ENCODE measurements at places on chromosomes 16 and 17.

- DNase-seq: no peak
These were observed 23.2 kb upstream of the CYTH1 start for GRCh38 chr17:78805301-78805700.

GRCh38 chr16:17598968-17599367, 128.2 kb upstream of the XYLT1 start:
- no peak for DNase-seq

DNA sequence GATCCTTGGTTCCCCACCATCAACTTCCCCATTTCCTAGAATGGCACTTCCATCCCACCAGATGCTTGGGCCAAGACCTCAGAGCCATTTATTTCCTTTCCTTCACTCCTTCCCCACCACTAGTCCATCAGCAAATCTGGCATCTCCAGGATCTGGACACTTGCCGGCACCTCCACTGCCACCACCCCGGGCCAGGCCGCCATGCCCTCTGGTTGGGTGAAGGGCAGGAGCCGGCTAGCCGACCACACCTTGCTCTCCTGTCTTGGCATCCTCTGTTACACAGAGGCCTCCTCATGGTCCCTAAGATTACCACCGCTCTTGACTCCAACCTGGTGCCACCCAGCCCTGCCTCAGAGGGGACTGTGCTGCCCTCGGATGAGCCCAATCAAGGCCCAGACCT, 104.5 kb downstream of the RMI2 start:
- DNase-seq: no peak

GRCh38 chr16:62720651-62721050, 684.4 kb upstream of the CDH8 start:
- no peak for DNase-seq

DNA sequence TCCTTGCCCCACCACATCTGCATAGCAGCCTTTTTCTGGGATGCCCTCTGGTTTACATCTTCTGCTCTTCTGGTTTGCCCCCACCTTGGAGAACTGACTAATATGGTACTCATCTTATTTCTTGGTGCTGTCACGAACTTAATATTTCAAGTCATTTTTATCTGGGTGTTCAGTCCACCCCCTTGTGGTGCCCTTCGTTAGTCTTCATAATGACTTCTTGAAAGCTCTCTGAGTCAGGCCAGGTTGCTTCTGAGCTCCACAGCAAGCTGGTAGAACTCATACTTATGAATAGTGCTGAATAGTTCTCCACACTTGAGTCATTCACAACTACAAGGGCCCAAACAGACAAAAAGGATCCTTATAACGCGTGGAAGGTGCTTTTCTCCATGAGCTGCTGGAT, 35.8 kb upstream of the TEKT3 start:
- DNase-seq: no peak

- no peak for DNase-seq
These were observed 85.3 kb upstream of the NSRP1 start for GRCh38 chr17:30031214-30031869.

- no peak for DNase-seq
These were observed 78.5 kb upstream of the ELAC2 start for GRCh38 chr17:13096291-13096690.

DNA sequence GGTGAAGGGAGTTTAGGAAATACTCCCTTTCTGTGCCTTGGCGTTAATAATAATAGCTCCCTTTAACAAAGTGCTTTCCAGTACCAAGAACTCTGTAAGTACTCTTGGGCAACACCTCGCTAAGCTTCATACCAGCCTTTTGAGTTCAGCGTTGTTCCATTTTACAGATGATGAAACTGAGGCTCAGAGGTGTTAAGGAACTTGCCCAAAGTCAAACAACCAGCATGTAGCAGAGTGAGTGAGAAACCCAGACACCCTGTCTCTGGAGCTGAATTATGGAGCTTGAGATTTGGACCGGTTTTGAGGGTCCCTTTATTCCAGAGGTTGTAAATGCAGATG, 607 bp downstream of the KATNIP start:
- DNase-seq: no peak

- no peak for DNase-seq
These were observed 11.5 kb upstream of the P2RX1 start for GRCh38 chr17:3927628-3928340.

DNA sequence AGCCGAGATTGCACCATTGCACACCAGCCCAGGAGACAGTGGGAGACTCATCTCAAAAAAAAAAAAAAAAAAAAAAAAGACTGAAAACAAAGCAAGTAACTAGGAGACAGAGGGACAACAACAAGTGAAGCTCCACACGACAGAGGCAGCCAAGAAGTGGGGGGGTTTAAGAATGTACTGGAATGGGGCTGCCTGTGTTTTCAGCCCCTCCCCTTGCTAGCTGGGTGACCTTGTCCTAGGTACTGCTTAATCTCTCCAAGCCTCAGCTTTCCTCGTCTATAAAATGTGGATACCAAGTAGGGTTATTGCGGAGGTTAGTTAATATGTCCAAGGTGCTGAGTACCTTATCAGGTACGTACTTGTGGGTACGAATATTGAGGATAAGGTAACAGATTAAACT, 163.8 kb upstream of the CACNG5 start:
- no peak for DNase-seq

DNA sequence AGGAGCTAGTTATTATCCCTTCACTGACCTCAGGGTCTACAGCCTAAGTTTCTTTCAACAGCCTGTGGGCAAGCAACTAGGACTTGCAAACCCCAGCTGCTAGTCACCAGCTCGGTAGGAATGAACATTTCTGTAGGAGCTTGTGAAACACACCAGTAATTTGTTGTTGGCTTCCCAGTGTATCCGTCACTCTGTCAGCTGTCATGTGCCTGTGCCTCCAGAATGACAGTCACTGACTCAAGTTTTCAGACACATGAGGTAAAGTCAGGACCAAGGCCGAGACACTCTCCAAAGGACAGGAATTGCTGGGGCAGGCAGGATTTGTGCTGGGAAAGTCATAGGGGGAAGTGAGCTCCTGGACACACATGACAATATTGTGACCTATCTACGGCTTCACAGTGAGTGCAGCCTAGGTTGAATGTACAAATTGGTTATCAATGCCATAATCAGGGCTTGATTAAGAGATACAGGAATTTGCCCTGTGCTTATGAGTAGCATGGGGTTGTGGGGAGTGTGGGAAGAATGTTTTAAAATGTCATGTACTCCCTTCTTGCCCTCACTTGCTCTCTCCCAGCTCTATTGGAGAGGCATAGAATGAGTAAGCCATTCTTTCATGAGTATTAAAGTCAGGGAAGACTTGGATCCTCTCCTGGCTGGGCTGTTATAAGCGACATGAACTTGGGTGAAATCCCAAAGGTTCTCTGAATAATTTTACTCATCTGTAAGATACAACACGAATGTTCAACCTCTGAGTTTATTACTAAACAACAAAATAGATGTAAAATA, 391.4 kb downstream of the UTP18 start:
- DNase-seq: no peak

DNA sequence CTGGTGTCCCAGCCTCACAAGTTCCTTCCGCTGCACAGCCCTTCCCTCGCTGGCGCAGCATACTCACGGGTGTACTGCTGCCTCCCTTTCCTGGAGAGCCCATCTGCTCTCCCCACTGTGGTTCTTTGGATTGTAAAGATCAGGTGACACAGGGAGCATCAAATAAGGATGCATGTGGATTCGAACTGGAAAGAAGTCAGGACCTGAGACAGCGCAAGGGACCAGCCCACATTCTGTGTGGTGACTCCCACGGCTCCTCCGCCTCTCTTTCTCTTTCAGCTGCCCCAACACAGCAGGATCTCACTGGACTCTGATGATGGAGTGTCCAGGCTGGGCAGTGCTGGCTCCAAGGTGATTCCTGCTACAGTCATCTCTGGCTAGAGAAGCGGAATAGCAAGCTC, 8.1 kb downstream of the LDAF1 start:
- DNase-seq: no peak

DNA sequence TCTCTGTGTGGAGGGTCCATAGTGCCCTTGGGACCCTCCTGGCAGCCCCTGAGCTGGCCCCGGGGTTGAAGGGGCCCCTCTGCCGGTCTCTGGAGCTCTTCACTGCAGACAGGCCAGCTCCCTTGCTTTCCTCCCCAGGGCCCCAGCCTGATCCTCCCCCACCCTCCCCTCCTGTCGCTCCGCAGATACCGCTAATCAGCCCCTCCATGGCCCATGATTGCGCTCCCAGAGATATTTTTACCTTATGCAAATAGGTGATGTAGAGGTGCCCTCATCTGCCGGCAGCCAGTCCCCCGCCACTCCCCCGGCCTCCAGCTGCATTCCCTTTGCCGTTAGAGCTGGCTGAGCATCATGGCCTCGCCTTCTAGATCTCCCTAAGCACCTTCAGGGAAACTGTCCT, 9.2 kb downstream of the MMP15 start:
- no peak for DNase-seq

DNA sequence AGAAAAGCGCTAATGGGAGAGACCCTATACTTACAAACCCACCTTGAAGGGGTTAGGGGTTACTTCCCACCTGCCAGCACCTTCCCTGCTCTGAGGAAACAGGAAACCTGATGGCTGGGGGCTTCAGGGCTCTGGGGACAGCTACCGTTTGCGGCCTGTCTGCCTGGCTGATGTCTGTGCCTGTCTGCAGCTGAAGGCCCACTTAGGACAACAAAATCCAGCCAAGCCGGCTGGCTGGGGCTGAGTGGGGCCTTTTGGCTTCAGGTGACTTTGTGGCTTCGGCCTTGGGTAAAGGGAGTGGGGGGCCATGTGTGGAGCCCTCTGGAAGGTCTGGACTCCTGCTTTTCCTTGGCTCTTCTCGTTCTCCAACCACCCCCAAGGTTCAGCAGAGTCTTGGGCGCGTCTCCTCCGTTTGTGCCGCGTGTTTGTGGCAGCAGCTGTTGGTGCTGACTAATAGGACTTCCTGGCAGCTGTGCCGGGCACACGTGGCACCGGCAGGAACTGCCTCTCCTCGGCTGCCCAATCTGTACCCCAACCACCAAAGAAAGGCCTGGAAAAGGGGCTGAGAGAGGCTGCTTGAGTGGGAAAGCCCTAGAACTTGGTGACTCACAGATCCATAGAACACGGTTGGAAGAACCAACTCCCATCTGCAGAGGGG, 186.7 kb downstream of the MSI2 start:
- DNase-seq: no peak
